ENCODE measurements at places on chromosomes 3 and 15. TPM values are rescaled to one million over a fixed set of nuclear protein-coding genes. Genes with fewer than 3 reads are reported as not detected.

Gene ACKR4
- total RNA-seq: 11.4 TPM

Gene FETUB
- not detected for total RNA-seq

Gene EXD1
- not detected for total RNA-seq

Gene IGF2BP2
- total RNA-seq: 40.1 TPM

Gene C3orf49
- total RNA-seq: not detected

Gene RETNLB
- not detected for total RNA-seq

Gene BCHE
- total RNA-seq: 5.7 TPM

Gene MAPK6
- total RNA-seq: 32.3 TPM

Gene POLQ
- total RNA-seq: 10.1 TPM

Gene IQCH
- total RNA-seq: 0.74 TPM

Gene PIK3R4
- total RNA-seq: 37.1 TPM

Gene LRRK1
- total RNA-seq: 18.0 TPM

Gene IL20RB
- 3.9 TPM for total RNA-seq

Gene GUCA1C
- total RNA-seq: not detected

Gene MESP2
- 2.9 TPM for total RNA-seq

Gene ERC2
- total RNA-seq: 0.09 TPM

Gene DOCK3
- total RNA-seq: 0.36 TPM
